NCI-H1105 (cell line): ENCODE measurements at places on chromosomes 3 and 15.

- no peak for DNase-seq
Observed at GRCh38 chr3:170044795-170045244, 7.0 kb downstream of the GPR160 start.

DNA sequence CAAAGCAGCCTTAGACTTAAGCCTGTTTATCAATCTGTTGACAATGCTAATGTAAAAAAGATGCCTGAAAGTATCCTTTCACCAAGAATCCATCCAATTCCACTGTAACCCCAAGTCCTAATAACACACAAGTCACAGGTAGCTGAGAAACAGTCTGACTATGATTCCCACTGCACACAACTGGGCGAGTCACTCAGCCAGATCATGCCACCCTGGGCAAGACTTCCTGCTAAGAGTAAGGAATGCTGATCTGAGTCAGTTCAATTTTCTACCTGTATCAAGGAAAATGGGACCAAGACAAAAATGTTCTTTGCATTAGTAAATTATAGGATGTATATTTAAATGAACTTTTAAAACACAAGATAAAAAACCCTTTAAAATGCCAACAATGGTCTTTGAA, 33.3 kb downstream of the NPTN start:
- no peak for DNase-seq

DNA sequence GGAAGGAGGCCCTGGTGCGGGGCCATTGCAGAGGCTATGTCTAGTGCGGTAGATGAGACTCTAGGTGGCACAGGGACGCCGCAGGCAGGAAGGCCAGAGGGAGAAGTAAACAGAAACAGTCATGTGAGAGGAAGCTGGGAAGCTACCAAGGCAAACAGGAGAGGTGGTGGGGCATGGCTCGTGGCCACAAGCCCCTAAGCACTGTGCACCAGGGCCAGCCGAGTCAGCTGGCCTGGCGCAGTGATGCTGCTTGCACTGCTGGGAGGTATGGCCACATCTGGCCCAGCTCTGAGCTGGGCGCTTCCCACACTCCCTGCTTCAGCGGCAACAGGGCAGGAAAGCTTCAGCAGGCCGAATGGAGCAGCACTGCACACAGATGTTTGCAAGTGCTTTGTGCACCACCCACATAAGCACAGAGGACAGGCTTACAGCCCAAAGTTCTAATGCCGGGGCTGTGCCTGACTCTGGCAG, 76.6 kb downstream of the SRGAP3 start:
- DNase-seq: no peak

GRCh38 chr15:65931221-65931620, 61.9 kb downstream of the RAB11A start:
- DNase-seq: no peak

DNA sequence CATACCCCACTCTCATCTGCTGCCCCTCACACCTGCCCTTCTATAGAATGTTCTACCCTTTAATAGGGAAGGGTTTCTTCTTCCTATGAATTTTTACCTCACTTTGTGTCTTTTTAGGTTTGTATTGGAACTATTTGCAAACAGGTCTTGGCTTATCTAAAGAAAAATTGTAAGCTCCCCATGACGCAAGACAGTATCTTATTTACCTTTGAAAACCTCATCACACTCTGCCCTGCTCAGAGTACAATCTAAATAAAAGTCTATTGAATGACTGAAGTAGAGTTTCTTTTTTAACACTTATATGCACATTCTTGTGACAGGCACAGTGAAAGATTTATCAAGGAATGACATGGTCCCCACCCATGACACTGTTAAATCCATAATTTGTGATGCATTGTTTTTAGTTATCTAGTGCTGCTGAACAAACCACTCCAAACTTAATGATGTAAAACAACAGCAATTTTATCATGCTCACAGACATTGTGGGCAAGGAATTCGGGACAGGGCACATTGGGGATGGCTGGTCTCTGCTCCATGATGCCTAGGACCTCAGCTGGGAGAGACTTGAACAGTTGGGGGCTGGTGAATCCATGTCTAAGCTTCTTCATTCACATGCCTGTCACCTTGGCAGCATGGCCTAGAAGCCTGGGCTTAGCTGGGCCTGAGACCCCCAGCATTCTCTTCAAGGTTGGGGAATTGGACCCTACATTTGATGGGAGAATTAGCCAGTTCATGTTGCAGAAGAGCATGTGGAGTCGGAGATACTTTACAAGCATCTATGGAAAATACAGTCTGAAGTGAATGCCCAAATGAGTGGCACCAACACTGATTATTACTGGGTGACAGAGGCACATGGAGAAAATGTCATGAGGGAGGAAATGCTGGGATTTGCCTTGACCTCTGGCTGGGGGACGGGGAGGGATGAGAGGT, 252.2 kb upstream of the CTDSPL start:
- no peak for DNase-seq

- no peak for DNase-seq
Observed at GRCh38 chr3:141391991-141392316, 23.6 kb downstream of the ZBTB38 start.

GRCh38 chr3:128548021-128548420, 55.0 kb upstream of the GATA2 start:
- DNase-seq: no peak

GRCh38 chr15:34799149-34800101, 4.1 kb upstream of the ACTC1 start:
- no peak for DNase-seq
